ENCODE measurements at places on chromosomes 13 and 19. TPM values are rescaled to one million over a fixed set of nuclear protein-coding genes. Genes with fewer than 3 reads are reported as not detected.

GRCh38 chr13:62057286-62057685 is 641.6 kb upstream of the PCDH20 start:
- DNase-seq, result no peak

- peak; percentile 92 for DNase-seq
These were observed 31.6 kb downstream of the SYT3 start for GRCh38 chr19:50607874-50608785.

DNA sequence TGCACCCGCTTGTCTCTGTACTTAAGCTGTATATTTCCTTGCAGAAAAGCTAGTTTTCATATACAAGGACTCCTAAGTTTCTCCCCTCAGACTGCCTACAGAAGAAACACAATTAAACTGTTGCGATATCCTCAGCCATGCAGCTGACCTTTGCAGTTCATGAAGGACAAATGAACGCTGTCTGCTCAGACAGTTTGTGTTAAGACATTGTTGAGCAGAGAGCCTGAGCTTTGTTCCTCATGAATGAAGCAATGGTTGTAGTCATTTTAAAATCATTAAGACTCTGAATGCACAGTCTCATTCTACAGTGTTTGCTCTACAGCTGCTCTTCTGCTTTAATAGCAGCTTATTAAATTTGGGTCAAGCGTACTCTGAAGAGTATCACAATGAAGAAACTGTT is 23.2 kb upstream of the MAB21L1 start:
- DNase-seq, result no peak

The CBY2 gene
- total RNA-seq, result not detected

DNA sequence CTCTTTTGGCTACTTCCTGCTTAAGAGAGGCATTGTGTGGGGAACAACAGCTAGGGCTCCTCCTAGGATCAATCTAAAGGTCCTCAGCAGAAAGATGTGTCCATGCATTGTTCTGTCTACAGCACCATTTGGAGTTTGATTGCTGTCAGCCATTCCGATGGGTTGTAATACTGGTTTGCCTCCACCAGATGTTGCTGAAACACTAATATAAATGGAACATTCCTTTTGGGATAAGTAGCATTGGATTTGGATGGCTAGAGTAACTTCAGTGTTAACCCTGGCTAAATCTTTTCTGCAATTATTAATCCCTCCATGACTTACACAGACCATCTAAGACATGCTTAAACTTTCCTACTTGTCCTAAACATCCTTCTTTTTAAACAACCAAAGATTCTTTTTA is 104.2 kb downstream of the TDRD3 start:
- DNase-seq, result no peak

DNA sequence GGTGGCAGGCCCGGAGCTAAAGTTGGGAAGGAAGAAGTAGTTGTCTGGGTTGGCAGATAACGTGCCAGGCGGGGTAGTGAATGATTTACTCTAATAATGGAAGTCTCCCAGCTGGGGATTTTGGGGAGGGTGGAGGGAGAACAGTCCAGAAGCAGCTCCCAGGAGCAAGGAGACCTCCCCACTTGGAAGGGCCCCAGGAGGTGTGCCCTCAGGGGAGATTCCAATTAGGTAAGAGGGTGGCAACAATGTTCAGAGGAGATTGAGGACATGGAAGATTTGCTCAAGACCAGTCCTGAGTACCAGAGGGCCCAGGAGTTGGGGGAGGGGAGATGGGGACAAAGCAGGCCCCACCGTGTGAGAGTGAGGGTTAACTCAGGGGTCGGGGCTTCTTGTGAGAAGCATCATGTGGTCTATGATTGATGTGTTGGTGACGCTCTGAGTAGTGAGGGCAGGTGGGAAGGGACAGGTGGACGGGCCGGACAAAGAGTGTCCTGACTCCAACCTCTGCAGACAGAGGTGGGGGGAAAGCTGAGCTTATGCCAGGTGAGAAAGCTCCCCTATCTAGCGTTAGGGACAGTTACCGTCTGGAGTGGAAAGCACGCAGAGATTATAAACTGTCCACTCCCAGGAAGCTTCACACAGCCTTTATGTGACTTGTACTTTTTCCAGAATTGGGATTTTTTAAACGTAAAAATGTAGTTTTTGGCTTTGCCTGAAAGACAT is 3.5 kb downstream of the SPINT2 start:
- no peak for DNase-seq

The UBE2L5 gene
- not detected for total RNA-seq

The CDX2 gene
- total RNA-seq, result not detected

The GJB2 gene
- 21.2 TPM for total RNA-seq

The CYP2A13 gene
- total RNA-seq, result not detected

DNA sequence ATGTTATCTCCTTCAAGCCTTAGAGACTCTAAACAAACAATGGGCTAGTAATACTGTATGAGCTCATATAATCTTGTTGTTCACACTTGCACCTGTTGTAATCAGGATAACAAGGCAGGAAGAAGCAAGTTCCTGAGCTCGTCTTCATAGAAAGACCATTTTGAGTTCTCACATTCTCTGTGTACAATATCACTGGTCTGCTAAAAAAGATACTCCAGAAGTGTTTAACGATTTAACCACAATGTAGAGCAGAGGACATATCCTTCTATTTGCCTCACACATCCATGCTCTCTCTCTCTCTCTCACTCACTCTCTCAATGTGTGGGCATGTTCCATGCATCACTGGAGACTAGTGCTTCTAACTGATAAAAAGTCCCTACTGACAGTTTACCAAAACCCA is 122.9 kb downstream of the MIPEP start:
- DNase-seq, result no peak

- no peak for DNase-seq
These were observed 101.2 kb upstream of the MBNL2 start for GRCh38 chr13:97120976-97121375.

- no peak for DNase-seq
These were observed 165.6 kb downstream of the DCT start for GRCh38 chr13:94313926-94314325.

Data from tongue (tissue), 3 donors.